Tibial nerve (tissue), 4 donors: ENCODE measurements at places on chromosomes 2 and 18. TPM values are rescaled to one million over a fixed set of nuclear protein-coding genes. Genes with fewer than 3 reads are reported as not detected.

The DYSF gene
- total RNA-seq, result 6.9 TPM

The TRMT61B gene
- total RNA-seq, result 8.5 TPM

GRCh38 chr2:239997686-239998409 lies 27.3 kb downstream of the NDUFA10 start:
- DNase-seq, result no peak
- no peak overlapping the region for H3K27ac ChIP-seq
- H3K36me3 ChIP-seq, result peaks cover 9% of the 10 kb centered on the region
- H3K4me1 ChIP-seq, result no peaks in the 10 kb centered on the region
- no peak overlapping the region for H3K4me3 ChIP-seq

- no peaks in the 10 kb centered on the region for H3K4me1 ChIP-seq
- no peaks in the 10 kb centered on the region for H3K27me3 ChIP-seq
- H3K27ac ChIP-seq, result no peak overlapping the region
These were observed 1104.2 kb downstream of the BCL11A start for GRCh38 chr2:59449274-59449673.

- no peaks in the 10 kb centered on the region for H3K27me3 ChIP-seq
- H3K27ac ChIP-seq, result no peak overlapping the region
- no peaks in the 10 kb centered on the region for H3K4me1 ChIP-seq
- no peak for DNase-seq
- no peaks in the 10 kb centered on the region for H3K36me3 ChIP-seq
These were observed 37.9 kb upstream of the RPL31 start for GRCh38 chr2:100964222-100964621.

DNA sequence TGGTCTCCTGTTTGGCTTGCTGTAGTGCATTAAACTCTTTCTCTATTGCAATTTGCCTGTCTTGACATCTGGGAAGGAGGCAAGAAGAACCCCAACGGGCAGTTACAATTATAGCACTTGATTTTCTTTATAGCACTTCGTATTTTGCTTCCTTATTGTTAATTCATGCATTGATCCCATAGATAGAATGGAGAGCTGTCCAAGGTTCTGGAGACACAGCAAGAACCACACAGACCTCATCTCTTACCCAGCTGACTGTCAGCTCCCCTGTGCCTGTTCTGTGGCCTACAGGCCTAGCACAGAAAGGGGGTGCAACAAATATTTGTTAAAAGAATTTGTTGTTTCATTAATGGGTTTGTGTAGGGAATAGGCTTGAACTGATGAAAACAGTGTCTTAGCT lies 194.3 kb downstream of the GALNT1 start:
- H3K4me1 ChIP-seq, result no peaks in the 10 kb centered on the region
- no peak for DNase-seq
- H3K27me3 ChIP-seq, result no peaks in the 10 kb centered on the region

DNA sequence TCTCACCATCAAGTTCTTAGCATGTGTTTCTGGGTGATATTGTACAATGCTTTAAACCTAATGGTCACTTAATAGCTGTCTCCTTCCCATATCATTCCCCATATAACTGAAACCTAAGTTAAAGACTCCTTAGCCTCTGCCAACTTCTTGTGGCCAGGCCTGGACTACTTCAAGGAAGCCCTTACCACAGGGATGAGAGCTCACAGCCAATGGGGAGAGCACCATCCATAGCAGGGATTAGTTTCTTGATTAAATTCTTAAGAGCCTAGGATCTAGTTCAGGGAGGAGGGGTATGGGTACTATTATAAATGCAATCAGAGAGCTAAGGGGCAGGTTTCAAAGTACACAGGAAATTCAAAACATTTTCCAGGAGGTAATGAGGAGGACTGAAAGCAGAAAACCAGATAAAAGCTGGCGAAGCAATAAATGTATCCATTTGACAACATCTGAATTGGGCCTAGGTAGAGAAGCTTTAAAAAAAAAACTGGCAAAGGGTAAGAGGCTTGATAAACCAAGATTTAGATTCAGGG lies 34.8 kb upstream of the IHH start:
- no peaks in the 10 kb centered on the region for H3K36me3 ChIP-seq
- no peak overlapping the region for H3K4me3 ChIP-seq
- no peak overlapping the region for H3K27ac ChIP-seq
- H3K4me1 ChIP-seq, result no peaks in the 10 kb centered on the region
- H3K27me3 ChIP-seq, result no peaks in the 10 kb centered on the region

GRCh38 chr2:68196120-68196716 lies 38.5 kb downstream of the PNO1 start:
- H3K36me3 ChIP-seq, result no peaks in the 10 kb centered on the region
- no peak for DNase-seq
- peaks cover 12% of the 10 kb centered on the region for H3K4me1 ChIP-seq

The CDK5R2 gene
- not detected for total RNA-seq

- no peak for DNase-seq
- H3K4me1 ChIP-seq, result no peaks in the 10 kb centered on the region
- H3K36me3 ChIP-seq, result no peaks in the 10 kb centered on the region
- no peaks in the 10 kb centered on the region for H3K27me3 ChIP-seq
These were observed 128.1 kb upstream of the RBMS1 start for GRCh38 chr2:160621748-160622147.

DNA sequence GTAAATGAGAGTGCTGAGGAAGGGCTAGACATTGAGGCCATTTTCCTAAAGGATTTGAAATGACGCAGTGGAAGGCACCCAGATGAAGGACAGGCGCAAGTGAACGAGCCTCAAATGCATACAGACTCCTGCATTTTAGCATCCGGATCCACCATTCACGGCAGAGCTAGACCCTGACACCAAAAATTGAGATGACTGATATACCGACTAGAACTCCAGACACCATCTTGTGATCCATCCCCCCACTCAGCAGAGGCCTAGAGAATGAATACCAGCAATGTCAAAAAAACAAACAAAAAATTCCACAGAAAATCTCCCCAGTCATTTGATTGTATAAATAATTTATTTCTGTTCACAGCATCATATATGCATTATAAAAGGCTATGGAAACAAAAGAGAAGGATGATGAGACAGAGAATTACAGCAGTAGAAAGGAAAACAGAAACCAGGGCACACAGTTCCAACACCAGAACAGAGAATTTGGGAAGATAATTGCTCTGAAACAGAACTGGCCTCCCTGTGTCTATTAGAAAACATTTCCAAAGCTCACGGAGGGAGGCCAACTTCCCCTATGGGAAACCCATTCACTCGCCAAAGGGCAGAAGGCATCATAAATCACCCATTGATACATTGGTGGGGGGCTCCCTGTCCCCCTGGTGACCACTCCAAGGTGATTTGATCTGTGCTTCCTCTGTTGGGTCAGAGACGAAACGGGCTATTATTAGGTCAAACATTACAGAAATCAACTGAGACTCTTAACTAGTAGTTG lies 4.0 kb downstream of the ARL4C start:
- H3K27ac ChIP-seq, result no peak overlapping the region
- peak overlapping the region; percentile 87 for H3K4me3 ChIP-seq
- H3K27me3 ChIP-seq, result no peaks in the 10 kb centered on the region
- peaks cover 15% of the 10 kb centered on the region for H3K4me1 ChIP-seq

- no peak overlapping the region for H3K4me3 ChIP-seq
- H3K27me3 ChIP-seq, result no peaks in the 10 kb centered on the region
- H3K4me1 ChIP-seq, result no peaks in the 10 kb centered on the region
- H3K36me3 ChIP-seq, result no peaks in the 10 kb centered on the region
These were observed 464.2 kb upstream of the PIK3C3 start for GRCh38 chr18:41490861-41491260.

GRCh38 chr2:237259201-237259600 lies 154.8 kb downstream of the COL6A3 start:
- no peak overlapping the region for H3K27ac ChIP-seq
- no peak overlapping the region for H3K4me3 ChIP-seq
- no peak for DNase-seq
- peaks cover 28% of the 10 kb centered on the region for H3K4me1 ChIP-seq

DNA sequence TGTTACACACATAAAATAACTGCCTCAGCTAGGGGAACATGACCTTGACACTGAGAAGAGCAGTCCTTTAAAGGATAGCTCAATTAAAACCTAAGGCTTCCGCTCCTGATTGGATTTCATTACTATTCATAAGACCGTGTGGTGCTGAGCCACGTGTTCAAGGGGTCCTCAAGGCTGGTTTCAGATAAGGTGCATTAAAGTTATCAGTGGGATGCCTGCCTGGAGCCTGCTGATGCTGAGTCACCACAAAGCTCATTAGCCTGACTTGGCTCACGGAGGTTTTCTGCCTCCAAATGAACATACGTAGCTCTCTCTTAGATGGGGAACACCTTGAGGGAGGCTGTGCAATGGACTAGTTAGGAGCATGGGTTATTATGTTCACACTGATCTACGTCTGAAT lies 518.9 kb downstream of the TDRD15 start:
- no peak for DNase-seq
- no peak overlapping the region for H3K4me3 ChIP-seq
- no peaks in the 10 kb centered on the region for H3K27me3 ChIP-seq
- peaks cover 4% of the 10 kb centered on the region for H3K4me1 ChIP-seq
- no peak overlapping the region for H3K27ac ChIP-seq

DNA sequence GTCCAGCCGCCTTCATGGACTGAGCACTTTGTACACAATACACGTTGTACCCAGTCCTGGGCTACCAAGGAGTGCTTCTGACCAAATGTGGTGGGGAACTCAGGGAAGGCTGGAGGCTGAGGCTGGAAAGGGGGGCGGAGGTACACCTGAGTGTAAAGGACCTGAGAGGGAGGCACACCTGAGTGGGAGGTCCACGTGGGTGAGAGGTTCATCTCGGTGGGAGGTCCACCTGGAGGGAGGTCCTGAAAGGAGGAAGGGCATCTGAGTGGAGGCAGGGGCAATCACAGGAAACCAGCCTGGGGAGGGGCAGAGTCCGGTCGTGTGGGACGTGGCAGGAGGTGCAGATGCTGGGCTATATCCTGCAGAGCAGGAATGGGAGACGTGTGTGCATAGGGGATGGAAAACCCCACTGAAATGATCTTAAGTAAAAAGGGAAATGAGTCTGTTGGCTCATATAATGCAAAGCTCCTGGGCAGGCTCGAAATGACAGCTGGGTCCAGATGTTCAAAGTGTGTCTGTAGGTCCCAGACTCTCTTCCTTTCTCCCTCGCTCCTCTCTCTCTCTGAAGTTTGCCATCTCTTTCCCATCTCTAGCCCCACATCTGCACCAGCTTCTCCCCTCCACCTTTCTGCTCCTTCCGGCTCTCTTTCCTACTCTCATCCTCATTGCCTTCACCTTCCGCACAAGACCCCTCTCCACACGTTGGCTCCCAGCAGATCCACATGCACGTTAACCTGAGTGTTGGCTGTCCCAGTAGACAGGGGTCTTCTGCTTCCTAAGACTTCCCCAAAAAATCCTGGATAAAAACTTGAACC lies 137.7 kb downstream of the PXDN start:
- H3K27me3 ChIP-seq, result no peaks in the 10 kb centered on the region
- peaks cover 14% of the 10 kb centered on the region for H3K4me1 ChIP-seq
- H3K27ac ChIP-seq, result no peak overlapping the region
- H3K4me3 ChIP-seq, result no peak overlapping the region
- no peaks in the 10 kb centered on the region for H3K36me3 ChIP-seq

DNA sequence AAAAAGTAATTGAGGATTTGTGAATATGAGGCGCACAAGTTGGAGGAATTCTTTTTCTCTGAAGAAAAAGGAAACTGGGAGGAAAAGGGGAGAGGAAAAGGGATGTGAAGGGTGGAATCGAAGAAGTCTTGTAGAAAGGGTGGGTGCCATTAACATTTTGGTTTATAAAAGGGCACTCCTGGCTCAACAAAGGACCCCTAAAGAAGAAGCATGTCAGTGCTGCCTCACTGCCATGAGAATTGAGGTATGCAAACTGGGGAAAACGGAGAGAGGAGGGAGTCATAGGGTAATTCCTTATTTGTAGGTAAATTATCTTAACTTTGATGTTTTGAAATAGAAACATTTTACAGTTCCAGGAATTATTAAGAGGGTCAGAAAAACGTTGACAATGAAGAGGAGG lies 207.2 kb downstream of the NAPG start:
- no peak overlapping the region for H3K4me3 ChIP-seq
- no peak overlapping the region for H3K27ac ChIP-seq
- no peaks in the 10 kb centered on the region for H3K27me3 ChIP-seq
- H3K36me3 ChIP-seq, result no peaks in the 10 kb centered on the region
- H3K4me1 ChIP-seq, result no peaks in the 10 kb centered on the region

The HAAO gene
- total RNA-seq, result 5.9 TPM

The TLX2 gene
- total RNA-seq, result not detected

DNA sequence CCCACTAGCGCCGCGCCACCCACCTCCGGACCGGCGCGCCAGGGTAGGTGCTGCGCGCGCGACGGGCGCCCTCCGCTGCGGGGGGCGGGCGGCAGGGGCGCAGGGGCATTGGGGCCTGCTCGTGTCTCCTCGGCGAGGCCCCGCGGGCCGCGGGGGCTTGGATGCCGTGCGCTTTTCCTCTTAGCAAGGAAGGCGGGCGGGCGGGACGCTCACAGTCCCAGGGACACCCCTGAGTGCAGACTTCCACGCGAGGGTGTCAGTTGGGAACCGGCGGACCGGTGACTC lies 748 bp downstream of the TWIST2 start:
- no peak for DNase-seq
- peak overlapping the region; percentile 41 for H3K4me3 ChIP-seq
- H3K27me3 ChIP-seq, result peaks cover 64% of the 10 kb centered on the region
- peak overlapping the region; percentile 32 for H3K27ac ChIP-seq

The TACR1 gene
- total RNA-seq, result 10.8 TPM

DNA sequence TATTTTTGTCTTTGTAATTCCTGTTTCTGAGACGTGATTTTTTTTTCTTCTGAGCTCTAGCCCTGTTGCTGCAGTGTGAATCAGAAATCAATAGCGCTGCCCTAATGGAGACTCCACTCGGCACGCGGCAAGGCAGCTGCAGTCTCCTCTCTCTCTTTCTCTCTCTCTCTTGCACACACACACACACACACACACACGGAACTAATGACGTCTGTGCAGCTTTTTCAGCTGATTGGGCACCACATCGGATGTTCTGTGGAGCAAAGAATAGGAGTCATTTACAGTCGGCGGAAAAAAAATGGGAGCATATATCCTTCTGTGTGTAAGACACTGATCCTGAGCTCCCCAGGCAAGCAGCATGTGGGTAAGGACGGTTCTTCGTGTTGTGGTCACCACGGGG lies 2.0 kb upstream of the MYT1L start:
- no peak overlapping the region for H3K27ac ChIP-seq
- no peak overlapping the region for H3K4me3 ChIP-seq
- H3K36me3 ChIP-seq, result no peaks in the 10 kb centered on the region
- no peak for DNase-seq

GRCh38 chr2:210626849-210627248 lies 70.5 kb downstream of the CPS1 start:
- H3K27ac ChIP-seq, result no peak overlapping the region
- no peaks in the 10 kb centered on the region for H3K4me1 ChIP-seq
- no peak overlapping the region for H3K4me3 ChIP-seq
- no peaks in the 10 kb centered on the region for H3K27me3 ChIP-seq
- no peak for DNase-seq

The CNDP1 gene
- not detected for total RNA-seq

DNA sequence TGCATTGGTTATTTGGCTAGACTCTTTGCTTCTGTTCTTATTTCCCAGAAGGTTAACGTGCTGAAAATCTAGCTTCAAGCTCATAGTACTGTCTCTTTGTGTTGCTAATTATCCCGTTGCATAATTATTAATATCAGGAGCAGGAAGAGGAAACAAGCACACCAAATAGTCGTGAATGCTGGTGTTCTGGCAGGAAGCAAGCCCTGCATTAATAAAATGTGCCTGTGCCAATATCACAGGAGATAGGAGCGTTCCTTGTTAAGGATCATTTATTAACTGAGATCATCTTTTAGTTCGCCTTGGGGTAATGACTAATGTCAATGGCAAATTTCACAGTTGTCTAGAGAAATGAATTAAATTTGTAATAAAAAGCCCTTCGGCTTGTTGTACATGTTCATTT lies 893.0 kb upstream of the POU3F3 start:
- H3K4me3 ChIP-seq, result no peak overlapping the region
- no peaks in the 10 kb centered on the region for H3K36me3 ChIP-seq
- H3K27me3 ChIP-seq, result no peaks in the 10 kb centered on the region
- no peak for DNase-seq
